ENCODE measurements at places on chromosomes 1 and 21.

- no peak for DNase-seq
These were observed 12.5 kb downstream of the CSDE1 start for GRCh38 chr1:114745291-114745690.

GRCh38 chr1:113917400-113918082 lies 11.6 kb upstream of the HIPK1 start:
- no peak for DNase-seq

GRCh38 chr1:1264868-1265272 lies 8.8 kb downstream of the UBE2J2 start:
- no peak for DNase-seq

- no peak for DNase-seq
These were observed 76.0 kb upstream of the EDN2 start for GRCh38 chr1:41560496-41560895.

DNA sequence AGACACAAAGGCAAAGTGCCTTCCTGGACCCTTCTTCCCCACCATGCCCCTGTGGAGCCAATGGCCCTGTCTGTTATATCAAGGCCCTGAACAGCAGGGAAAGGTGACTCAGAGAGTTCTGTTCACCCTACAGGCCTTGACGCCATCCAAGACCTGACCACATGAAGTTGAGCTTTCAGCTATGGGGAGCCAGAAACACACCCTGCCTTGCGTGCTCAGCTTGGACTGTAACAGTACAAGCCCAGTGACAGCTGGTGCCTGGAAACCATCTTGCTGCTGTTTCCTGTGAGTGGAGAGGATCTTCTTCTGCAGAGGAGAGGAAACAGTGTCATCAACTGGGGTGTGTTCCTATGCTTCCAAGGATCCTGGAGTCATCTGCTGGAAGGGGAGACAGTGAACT lies 165.0 kb upstream of the IRF2BP2 start:
- no peak for DNase-seq

DNA sequence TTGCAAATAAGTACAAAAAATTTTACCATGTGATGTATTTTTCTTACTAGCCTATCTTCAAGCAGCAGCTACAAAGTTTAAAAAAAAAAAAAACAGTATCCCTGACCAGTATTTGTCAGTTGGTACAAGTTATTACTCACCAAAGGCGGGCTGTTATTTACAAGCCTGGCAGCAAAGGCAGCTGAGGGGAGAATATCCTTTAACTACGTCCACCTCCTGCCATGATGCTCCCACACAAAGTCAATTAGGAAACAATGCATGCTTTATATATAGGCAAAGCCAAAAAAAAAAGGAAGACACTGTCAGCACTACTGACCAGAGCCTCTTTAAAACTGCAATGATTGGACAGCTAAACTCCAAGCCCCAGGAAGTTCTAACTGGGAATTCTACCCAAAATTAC lies 13.7 kb downstream of the PSMA5 start:
- DNase-seq: no peak

Data from stimulated activated CD4-positive, alpha-beta T cell treated with anti-CD3 and anti-CD28 coated beads, Interleukin-1b, Interleukin-23, amount 100 ng/mL, for 1 hour (primary cell).